CD8-positive, alpha-beta memory T cell (primary cell): ENCODE measurements at places on chromosomes 3 and 15. TPM values are rescaled to one million over a fixed set of nuclear protein-coding genes. Genes with fewer than 3 reads are reported as not detected.

DNA sequence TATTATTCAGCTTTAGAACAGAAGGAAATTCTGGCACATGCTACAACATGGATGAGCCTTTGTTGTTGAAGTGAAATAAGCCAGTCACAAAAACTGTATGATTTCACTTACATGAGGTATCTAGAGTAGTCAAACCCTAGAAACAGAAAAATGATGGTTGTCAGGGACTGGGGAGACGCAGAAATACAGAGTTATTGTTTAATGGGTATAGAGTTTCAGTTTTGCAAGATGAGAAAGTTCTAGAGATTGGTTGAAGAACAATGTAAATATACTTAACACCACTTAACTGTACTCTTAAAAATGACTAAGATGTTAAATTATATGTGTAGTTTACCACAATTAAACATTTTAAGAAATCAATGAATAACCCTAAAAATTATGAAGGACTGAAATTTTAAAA is 15.8 kb downstream of the SPTSSB start:
- peaks cover 2% of the 10 kb centered on the region for H3K4me1 ChIP-seq
- no peak overlapping the region for H3K27ac ChIP-seq
- H3K27me3 ChIP-seq = no peaks in the 10 kb centered on the region
- DNase-seq = no peak
- H3K4me3 ChIP-seq = no peak overlapping the region

The TTLL13 gene
- total RNA-seq = not detected

GRCh38 chr3:131847966-131848510 is 186.8 kb downstream of the CPNE4 start:
- no peaks in the 10 kb centered on the region for H3K36me3 ChIP-seq
- no peaks in the 10 kb centered on the region for H3K4me1 ChIP-seq
- no peaks in the 10 kb centered on the region for H3K27me3 ChIP-seq
- H3K4me3 ChIP-seq = no peak overlapping the region

DNA sequence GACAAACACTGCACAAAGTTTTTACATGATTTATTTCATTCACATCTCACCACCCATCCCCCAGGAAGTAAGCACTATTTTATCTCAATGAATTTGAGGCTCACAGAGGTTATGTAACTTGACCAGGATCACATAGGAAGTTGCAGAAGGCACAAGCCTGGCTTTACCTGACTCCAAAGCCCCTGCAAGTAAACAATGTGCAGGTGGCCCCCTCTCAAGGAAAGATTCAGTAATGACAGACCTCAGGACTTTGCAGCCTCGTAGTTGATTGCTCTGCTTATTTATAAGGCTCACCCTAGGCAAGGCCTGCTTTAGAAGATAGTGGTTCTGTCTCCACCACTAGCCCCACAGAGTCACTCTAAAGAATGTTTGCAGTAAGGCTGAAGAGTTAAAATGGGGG is 79.8 kb upstream of the MDFIC2 start:
- H3K27ac ChIP-seq = no peak overlapping the region
- no peaks in the 10 kb centered on the region for H3K36me3 ChIP-seq
- H3K27me3 ChIP-seq = no peaks in the 10 kb centered on the region
- H3K4me1 ChIP-seq = no peaks in the 10 kb centered on the region

GRCh38 chr3:126371096-126371705 is 14.0 kb upstream of the KLF15 start:
- DNase-seq = no peak
- H3K36me3 ChIP-seq = no peaks in the 10 kb centered on the region
- no peaks in the 10 kb centered on the region for H3K4me1 ChIP-seq
- no peak overlapping the region for H3K4me3 ChIP-seq
- H3K27ac ChIP-seq = no peak overlapping the region
- no peaks in the 10 kb centered on the region for H3K27me3 ChIP-seq

The ETV5 gene
- 1.3 TPM for total RNA-seq

DNA sequence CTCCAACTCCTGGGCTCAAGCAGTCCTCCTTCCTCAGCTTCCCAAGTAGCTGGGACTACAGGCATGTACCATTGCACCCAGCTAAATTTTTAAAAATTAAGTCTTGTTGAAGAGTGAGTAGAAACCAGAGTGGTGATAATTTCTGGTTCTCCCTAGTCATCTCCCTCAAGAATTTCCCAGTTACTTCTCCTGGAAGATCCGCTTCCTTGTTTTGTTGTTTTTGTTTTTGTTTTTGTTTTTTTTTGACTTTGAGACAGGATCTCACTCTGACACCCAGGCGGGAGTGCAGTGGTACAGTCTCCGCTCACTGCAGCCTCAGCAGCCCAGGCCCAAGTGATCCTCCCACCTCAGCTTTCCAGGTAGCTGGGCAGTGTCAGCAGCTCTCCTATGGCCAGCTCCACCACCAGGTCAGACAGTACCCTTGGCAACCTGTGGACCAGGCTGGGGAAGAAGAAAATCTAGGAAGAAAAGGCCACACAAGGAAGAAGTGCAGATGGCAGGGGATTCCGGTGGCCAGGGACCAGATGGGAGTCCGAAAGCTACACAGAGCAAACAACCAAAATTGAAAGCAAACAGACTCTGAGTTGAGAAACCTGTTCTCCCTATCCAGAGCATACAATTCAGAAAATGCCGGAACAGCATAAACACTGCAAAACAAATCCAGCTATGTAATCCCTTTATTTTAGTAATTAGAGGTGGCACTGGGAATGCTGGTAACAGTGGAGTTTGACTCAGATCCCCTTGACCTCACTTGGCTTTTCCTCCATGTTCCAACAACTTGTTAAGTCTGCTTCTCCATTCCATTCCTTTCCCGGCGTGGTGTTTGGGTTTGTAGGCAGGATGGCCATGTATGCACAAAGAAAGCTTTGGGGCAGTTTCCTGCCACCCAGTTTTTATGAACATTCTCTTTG is 266.6 kb upstream of the CTDSPL start:
- no peaks in the 10 kb centered on the region for H3K36me3 ChIP-seq
- no peak for DNase-seq
- H3K4me1 ChIP-seq = no peaks in the 10 kb centered on the region
- no peak overlapping the region for H3K4me3 ChIP-seq

GRCh38 chr3:23667536-23668429 is 138.0 kb upstream of the UBE2E1 start:
- peaks cover 5% of the 10 kb centered on the region for H3K27me3 ChIP-seq
- no peak overlapping the region for H3K27ac ChIP-seq
- H3K36me3 ChIP-seq = no peaks in the 10 kb centered on the region
- DNase-seq = no peak
- H3K4me1 ChIP-seq = no peaks in the 10 kb centered on the region
- H3K4me3 ChIP-seq = no peak overlapping the region

DNA sequence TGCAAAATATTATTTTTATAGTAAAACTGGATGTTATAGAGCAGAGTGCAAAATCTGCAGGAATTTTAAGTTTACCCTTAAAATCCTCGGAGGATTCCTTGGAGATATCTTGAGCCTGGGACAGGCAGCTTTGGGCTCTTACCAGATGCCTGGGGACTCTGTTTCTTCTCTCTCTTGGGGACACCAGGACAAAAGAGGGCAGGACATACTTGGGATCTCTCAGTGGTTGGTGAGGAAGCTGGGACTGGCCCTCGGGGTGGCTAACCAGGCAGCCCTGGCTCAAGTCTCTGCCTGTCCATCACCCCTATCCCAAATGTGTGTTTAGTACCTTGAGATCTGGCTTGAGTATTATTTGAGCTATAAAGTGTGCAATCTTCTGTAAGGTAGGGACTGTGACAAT is 38.6 kb downstream of the TKT start:
- no peak overlapping the region for H3K27ac ChIP-seq
- no peak for DNase-seq
- no peaks in the 10 kb centered on the region for H3K27me3 ChIP-seq
- no peaks in the 10 kb centered on the region for H3K36me3 ChIP-seq
- H3K4me1 ChIP-seq = peaks cover 3% of the 10 kb centered on the region
- H3K4me3 ChIP-seq = no peak overlapping the region

DNA sequence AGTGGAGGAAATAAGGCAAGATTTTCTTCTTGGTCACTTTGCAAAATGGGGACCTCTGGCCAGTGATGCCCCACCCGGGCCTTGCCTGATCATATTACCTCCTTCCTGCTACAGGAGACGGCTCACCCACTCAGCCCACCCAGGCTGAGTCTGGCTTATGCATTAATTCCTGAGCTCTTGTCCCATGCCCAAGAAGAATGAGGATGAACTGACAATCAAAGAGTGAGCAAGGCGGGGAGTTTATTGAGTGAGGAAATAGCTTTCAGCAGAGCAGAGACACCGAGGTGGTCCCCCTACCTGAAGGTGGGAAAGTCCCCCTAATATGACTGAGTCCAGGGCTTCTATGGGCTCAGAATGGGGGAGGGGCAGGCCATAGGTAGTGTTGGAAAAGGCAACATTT is 107.5 kb downstream of the EOMES start:
- no peaks in the 10 kb centered on the region for H3K36me3 ChIP-seq
- H3K27ac ChIP-seq = no peak overlapping the region
- no peaks in the 10 kb centered on the region for H3K27me3 ChIP-seq
- no peak overlapping the region for H3K4me3 ChIP-seq

The BTD gene
- total RNA-seq = 5.5 TPM
